ENCODE measurements at places on chromosomes 13 and 19. TPM values are rescaled to one million over a fixed set of nuclear protein-coding genes. Genes with fewer than 3 reads are reported as not detected.

The B3GNT3 gene
- 0.21 TPM for total RNA-seq

DNA sequence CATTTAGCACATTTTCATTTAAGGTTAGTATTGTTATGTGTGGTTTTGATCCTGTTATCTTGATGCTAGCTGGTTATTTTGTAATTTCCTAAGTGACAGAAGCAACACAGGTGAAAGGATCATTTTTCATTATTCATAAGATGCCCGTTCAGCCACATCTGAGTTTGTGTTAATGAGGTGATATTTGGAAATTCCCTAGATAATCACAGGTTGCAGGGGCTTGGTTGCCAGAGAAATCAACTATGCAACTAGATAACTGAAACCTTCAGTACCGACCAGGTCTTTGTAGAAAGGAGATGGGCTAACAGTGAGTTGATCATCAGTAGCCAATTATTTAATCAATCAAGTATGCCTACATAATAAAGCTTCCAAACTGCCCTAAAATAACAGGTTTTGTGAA lies 121.3 kb upstream of the UFM1 start:
- ATAC-seq, result no peak

DNA sequence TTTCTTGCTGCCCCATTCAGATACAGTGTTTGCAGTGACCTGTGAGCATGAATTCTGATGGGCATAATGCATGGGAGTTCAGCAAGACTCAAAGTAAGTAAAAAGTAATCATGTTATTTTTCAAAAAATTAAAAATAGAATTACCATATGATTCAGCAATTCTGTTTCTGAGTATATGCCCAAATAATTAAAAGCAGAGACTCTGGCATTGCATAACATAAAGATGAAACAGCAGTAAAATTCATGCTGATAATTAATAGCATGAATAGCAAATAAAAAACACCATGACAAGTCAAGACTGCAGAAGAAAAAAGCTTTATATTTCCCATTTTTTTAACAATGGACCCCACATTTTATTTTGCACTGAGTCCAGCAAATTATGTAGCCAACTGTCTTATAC lies 21.3 kb downstream of the RNF6 start:
- ATAC-seq, result no peak

The REEP6 gene
- 3.2 TPM for total RNA-seq

GRCh38 chr19:19211499-19212420 lies at the start of gene NCAN:
Gene NCAN (plus strand): TSS chr19:19211958. CDS start chr19:19216954, 4,996 bp downstream.
- peak; percentile 77 for ATAC-seq

DNA sequence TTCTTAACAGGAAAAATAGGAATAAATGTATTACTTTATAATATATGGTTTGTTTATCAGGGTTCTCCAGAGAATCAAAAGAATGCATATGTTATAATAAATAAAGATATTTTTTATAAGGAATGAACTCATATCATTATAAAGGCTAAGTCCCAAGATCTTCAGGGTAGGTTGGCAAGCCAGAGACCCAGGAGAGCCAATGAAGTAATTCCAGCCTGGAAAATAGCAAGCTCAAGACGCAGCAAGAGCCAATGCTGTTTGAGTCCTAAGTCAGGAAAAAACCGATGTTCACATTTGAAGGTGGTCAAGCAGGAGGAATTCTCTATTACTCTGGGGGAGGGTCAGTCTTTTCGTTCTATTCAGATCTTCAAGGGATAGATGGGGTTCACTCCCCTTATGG lies 490.0 kb downstream of the PCDH20 start:
- no peak for ATAC-seq

GRCh38 chr19:51715850-51716249 lies 7.9 kb downstream of the HAS1 start:
- ATAC-seq, result no peak

The SMIM44 gene
- total RNA-seq, result not detected

DNA sequence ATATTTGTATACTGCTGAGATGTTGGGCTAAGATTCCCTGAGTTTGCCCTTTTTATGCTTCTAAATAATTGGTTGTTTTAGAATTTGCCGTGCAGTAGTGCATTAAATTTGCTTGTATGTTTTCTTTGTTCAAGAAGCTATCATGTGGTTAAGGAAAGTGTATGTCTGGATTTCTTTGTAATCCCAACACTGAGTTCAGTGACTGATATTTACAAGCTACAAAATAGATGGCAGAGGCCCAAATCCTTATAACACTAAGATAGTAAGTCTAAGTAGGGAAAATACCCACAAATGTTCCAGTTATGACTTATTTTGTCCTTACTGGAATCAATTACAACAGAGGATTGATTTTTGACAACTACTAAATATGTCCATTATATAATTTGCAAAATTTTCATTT lies 435.0 kb upstream of the KLF12 start:
- no peak for ATAC-seq

The SLC1A6 gene
- total RNA-seq, result 5.2 TPM

DNA sequence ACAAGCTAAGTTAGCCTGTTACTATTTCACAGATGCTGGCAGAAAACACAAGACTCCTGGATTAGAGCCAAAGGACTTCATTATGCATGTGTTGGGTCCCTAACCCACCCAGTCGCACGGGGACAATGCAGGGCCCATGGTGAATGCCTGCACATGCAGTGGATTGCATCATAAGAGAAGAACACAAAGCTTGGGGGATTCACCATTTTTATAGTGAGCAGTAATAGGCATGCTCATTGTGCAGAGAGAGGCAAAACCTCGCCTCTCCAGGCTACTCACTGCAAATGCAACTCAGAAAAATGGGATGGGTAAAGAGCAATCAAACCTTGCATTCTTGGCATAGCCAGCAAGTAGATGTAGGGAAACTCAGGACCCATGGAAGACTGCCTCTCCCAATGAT lies 115.8 kb downstream of the DIAPH3 start:
- ATAC-seq, result peak; percentile 78

DNA sequence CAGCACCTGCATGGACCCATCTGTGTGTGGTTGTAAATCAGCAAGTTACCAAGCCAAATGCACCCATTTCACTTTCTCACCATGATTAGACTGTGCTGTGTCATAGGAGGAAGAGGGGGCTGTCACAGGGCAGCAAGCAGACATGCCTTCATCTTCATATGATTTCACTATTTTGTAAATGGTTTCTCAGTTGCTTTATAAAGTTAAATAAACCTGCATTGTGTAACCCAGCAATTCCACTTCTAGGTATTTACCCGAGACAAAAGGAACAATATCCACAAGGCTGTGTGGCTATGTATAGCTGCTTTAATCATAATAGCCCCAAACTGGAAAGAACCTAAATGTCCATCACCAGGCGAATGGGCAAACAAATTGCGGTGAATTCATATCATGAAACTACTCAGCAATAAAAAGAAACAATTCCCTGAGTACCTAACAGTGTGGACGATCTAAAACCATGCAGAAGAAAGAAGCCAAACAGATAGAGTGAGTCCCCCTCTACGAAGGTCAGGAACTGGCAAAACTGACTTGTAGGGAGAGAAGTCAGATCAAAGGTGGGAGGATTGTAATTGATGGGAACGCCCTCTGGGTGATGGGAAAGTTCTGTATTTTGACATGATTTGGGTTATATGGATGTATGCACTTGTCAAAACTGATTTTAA lies 185.4 kb downstream of the COL4A1 start:
- no peak for ATAC-seq

GRCh38 chr13:113526466-113527220 lies 36.1 kb upstream of the DCUN1D2 start:
- peak; percentile 50 for ATAC-seq

DNA sequence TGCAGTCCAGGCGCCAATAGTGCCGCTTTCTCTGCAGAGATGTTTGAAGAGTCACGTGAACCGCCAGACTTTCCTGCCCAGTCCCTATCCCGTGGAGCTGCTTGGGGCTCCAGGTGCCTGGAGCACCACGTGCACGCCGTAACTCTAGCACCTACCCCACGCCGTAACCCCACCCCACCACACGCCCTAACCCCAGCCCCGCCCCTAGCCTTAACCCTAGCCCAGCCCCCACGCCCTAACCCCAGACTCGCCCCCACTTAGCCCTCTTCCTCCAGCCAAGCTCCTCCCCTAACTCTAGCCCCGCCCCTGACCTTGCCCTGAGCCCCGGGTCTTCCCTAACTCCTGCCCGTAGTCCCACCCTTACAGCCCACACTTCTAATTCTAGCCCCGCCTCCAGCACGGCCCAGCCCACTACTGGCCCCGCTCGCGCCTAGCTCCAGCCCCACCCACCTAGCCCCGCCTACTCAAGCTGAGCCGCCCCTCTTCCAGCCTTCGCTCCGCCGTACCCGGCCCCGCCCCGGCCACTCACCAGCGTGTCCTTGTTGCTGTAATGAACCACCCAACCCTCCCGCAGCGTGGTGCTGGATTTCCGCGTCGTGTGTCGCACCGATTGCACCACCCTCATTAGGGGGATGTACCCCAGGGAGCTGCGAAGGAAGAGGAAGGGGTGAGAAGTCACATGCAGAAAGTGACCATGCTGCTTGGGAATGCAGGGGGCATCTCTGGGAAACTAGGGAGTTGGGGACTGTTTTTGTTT lies 19.5 kb downstream of the PRKD2 start:
- ATAC-seq, result peak; percentile 99

GRCh38 chr13:96403651-96404050 lies 313.7 kb downstream of the HS6ST3 start:
- no peak for ATAC-seq

DNA sequence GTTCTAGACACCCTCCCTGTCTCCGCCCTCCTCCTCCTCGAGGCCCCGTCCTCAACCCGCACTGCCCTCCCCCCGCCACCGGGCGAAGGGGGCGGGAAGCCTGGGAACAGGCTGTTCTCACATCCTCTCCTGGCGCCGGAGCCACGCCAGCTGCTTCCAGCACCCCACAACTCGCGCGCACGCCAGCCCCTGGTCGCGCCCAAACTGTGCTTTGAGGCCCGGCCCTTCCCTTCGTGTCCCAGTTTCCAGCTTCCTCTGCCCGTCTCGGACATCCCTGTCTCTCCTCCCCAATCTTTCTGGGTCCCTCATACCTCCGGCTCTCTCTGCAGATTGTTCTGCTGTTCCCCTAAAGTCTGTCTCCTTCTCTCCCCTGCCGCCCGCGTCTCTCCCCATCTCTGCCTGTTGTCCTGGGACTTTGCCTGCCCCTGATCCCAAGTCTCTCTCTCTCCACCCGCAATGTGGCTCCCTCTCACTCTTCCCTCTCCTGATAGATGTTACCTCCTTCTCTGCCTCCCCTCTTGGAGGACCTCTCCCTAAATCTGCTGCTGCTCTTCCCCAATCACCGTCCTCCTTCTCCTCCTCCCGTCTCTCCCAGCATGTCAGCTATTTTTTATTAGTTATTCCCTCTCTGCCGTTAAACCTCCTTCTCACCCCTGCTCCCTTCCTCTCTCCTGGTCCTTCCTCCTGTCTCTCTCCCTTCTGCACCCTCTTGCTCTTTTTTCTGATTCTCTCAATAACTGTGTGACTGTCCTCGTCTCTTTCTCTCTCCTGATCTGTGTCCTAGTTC lies 14.2 kb downstream of the DPF1 start:
- ATAC-seq, result peak; percentile 12

DNA sequence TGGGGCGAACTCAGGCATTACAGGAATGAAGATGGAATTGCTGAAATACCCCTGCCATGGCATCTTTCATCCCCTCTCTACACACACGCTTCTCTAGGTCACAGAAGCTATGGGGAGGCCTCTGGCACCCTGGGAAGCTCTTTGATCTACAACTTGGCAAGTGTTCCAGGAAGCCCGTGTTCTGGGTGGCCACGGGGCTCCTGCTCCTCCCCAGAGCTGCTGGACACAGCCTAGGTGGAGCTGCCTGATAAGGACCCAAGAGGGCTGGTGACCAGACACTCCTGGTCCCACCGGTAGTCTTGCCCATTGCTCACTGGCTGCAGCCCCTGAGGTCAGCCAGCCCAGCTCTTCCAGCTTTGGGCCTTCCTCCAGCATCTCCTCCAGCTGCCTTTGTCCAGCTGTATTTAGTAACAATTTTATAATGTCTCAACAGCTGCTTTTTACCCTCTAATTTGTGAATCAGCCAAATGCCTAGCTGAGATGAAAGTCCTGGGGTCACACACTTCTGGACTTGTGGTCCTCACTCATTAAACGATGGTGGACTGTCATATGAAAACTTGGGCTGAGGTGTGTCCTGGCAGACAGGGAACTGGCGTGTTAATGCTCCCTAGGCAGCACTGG lies 72.8 kb upstream of the SPATA13 start:
- no peak for ATAC-seq

GRCh38 chr13:100231176-100231575 lies 142.3 kb downstream of the PCCA start:
- peak; percentile 88 for ATAC-seq

The ATP7B gene
- total RNA-seq, result 3.1 TPM

- ATAC-seq, result no peak
Measured at GRCh38 chr19:56748378-56748777, 76.8 kb upstream of the ZNF835 start.

The PGLYRP1 gene
- not detected for total RNA-seq

- no peak for ATAC-seq
Measured at GRCh38 chr13:63291701-63292100, 1876.1 kb upstream of the PCDH20 start.

- no peak for ATAC-seq
Measured at GRCh38 chr13:80276371-80277289, 64.3 kb downstream of the SPRY2 start.

DNA sequence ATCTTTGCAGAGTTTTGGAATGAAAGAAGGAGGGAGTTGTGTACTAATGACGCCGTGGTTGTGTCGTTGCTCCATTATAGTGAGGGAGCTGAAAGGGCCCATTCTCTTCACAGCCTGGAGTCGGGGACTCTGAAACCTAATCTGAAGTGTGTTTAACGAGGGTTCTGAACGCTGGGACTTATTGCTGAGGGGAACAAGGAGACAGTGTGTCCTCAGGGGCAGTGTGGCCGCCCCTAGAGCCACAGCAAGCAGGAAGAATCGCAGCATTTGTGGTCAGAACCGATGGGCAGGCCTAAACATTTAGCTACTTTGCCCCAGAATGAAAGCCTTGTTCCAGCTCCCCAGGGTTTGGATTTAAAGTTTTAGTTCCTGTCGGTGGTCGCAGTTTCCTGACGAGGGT lies 156.4 kb upstream of the RNF113B start:
- no peak for ATAC-seq

GRCh38 chr13:79990048-79990447 lies 350.9 kb downstream of the SPRY2 start:
- ATAC-seq, result no peak

- peak; percentile 88 for ATAC-seq
Measured at GRCh38 chr19:28443361-28443760, 769.6 kb downstream of the UQCRFS1 start.

The TYROBP gene
- total RNA-seq, result not detected

- peak; percentile 49 for ATAC-seq
Measured at GRCh38 chr19:46728693-46729339, 11.9 kb upstream of the PRKD2 start.

DNA sequence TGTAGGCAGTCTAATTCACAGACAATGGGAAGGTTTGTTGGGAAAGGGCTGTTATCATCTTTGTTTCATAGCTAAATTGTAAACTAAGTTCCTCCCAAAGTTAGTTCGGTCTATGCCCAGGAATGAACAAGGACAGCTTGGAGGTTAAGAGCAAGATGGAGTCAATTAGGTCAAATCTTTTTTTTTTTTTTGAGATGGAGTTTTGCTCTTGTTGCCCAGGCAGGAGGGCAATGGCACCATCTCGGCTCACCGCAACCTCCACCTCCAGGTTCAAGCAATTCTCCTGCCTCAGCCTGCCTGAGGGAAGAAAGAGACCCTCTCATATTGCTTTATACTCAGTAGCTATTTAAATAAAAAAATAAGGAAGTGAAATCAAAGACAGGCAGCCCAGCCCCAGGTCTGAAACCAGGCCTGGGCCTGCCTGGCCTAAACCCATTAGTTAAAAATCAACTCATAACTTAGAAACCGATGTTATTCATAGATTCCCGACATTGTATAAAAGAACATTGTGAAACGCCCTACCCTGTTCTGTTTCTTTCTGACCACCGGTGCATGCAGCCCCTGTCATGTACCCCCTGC lies 297.4 kb upstream of the SGCG start:
- ATAC-seq, result peak; percentile 6

GRCh38 chr19:36973844-36974195 lies 57.7 kb downstream of the ZNF568 start:
- ATAC-seq, result no peak

Measured in motor neuron (in vitro differentiated cells).